Naive thymus-derived CD4-positive, alpha-beta T cell (primary cell): ENCODE measurements at places on chromosomes 1 and 21. TPM values are rescaled to one million over a fixed set of nuclear protein-coding genes. Genes with fewer than 3 reads are reported as not detected.

KIF21B gene
- total RNA-seq: 92.4 and 97.6 TPM in 2 replicates

GRCh38 chr1:67588178-67588855 lies 96.7 kb upstream of the GADD45A start:
- no peaks in the 10 kb centered on the region for H3K27me3 ChIP-seq
- no peak overlapping the region for H3K4me3 ChIP-seq
- no peak for DNase-seq
- H3K4me1 ChIP-seq: no peaks in the 10 kb centered on the region
- H3K36me3 ChIP-seq: no peaks in the 10 kb centered on the region
- no peak overlapping the region for H3K27ac ChIP-seq

DNA sequence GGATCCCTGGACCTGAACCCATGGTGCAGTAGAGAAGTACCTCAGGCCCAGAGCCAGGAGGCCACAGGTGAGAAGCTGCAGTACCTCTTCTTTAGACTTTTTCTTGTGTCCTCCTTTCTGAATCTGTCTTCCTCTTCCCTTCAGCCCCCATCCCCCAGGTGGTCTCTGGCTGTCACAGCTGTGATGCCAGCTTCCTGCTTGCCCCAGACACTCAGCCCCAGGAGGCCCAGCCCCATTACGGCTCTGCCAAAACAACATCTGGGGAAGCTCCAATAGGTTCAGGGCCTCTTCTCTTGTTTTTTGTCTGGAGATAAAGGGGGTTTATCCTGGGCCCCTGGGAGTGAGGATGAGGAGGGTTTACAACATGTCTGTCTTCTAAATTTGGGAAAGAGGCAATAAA lies 9.5 kb upstream of the BTG2 start:
- no peaks in the 10 kb centered on the region for H3K36me3 ChIP-seq
- DNase-seq: no peak
- H3K27ac ChIP-seq: no peak overlapping the region
- H3K4me1 ChIP-seq: peaks cover 8% of the 10 kb centered on the region

GRCh38 chr1:15057834-15058233 lies 95.7 kb upstream of the TMEM51 start:
- no peaks in the 10 kb centered on the region for H3K36me3 ChIP-seq
- no peak overlapping the region for H3K27ac ChIP-seq
- no peaks in the 10 kb centered on the region for H3K27me3 ChIP-seq
- no peaks in the 10 kb centered on the region for H3K4me1 ChIP-seq
- DNase-seq: no peak

MYOG gene
- not detected for total RNA-seq

DNA sequence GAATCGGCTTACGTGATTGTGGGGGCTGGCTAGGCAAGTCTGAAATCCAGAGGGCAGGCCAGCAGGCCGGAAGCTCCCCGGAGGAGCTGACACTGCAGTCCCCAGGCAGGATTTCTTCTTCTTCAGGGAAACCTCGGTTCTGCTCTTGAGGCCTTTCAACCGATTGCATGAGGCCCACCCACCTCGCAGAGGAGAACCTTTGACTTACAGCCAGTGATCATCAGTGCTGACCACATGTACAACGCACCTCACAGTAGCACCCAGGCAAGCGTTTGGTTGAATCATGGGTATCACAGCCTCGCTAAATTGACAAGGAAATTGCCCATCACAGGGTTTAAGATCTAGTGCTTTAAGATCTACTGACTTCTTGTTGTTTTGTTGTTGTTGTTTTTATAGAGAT lies 23.6 kb upstream of the GPR157 start:
- H3K36me3 ChIP-seq: no peaks in the 10 kb centered on the region
- no peak overlapping the region for H3K4me3 ChIP-seq
- H3K4me1 ChIP-seq: no peaks in the 10 kb centered on the region
- DNase-seq: no peak

DNA sequence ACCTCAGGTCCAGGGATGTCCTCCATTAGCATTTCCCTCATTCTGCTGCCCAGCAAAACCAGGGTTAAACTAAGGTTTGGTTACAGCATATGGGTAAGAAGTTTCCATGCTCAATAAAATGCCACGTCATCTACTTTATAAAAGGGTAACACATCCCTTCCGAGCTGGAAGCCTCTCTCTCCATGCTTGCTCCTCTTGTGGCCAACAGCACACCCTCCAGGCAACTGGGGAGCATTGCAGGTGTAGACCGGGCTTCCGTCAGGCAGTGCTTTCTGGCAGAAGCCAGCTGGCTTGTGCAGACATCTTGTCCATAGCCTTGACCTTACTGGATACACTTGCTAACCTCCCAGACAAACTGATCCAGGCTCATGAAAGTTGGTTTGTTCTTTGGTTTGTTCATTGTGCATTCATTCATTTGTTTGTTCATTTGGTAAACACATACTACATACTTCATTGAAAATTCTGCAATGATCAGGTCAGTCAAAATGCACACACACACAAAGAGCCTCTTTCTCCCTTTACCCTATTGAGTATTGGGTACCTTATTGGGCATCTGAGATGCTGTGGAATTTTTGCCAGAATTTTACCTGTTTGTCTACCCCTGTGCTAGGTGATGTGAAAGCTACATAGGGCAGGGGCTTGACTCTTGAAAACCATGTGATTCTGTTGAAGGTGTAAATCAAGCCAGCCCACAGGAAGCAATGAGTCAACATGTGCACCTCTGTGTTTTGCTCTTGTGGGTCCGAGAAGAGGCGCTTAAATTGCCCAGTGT lies 422.8 kb downstream of the CAMTA1 start:
- no peaks in the 10 kb centered on the region for H3K36me3 ChIP-seq
- no peak overlapping the region for H3K27ac ChIP-seq
- no peak overlapping the region for H3K4me3 ChIP-seq
- H3K27me3 ChIP-seq: no peaks in the 10 kb centered on the region
- DNase-seq: no peak

DNA sequence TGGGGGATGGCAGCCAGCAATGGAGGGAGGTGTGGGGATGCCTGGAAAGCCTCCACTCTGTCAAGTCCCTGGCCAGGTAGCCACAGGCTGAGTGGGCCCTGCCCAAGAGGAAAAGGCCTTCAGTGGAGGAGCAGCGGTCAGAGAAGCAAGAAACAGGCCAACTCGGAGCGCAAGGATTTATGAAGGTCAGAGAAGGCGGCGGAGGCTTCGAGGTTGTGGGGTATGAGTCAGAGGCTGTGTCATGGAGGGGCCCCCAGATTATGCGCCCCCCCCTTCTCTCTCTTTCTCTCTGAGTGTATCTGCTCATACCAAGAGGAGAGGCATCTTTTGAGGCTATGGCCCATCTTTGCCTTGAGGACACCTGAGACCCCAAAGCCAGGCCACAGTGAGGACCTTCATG lies 99.5 kb downstream of the CASZ1 start:
- no peaks in the 10 kb centered on the region for H3K36me3 ChIP-seq
- H3K4me1 ChIP-seq: peaks cover 10% of the 10 kb centered on the region
- no peak for DNase-seq
- H3K27me3 ChIP-seq: no peaks in the 10 kb centered on the region
- H3K27ac ChIP-seq: no peak overlapping the region

MAP3K21 gene
- total RNA-seq: 0.91 TPM

DNA sequence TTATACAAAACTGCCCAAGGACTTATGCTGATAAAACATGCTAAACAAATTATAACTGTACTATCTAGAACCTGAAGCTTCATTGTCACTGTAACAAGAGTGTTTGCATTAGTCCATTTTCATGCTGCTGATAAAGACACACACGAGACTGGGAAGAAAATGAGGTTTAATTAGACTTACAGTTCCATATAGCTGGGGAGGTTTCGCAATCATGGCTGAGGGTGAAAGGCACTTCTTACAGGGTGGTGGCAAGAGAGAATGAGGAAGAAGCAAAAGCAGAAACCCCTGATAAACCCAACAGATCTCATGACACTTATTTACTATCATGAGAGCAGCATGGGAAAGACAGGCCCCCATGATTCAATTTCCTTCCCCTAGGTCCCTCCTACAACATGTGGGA lies 100.4 kb downstream of the SPATA6 start:
- H3K36me3 ChIP-seq: no peaks in the 10 kb centered on the region
- H3K4me3 ChIP-seq: no peak overlapping the region
- H3K27ac ChIP-seq: no peak overlapping the region
- H3K27me3 ChIP-seq: no peaks in the 10 kb centered on the region

DNA sequence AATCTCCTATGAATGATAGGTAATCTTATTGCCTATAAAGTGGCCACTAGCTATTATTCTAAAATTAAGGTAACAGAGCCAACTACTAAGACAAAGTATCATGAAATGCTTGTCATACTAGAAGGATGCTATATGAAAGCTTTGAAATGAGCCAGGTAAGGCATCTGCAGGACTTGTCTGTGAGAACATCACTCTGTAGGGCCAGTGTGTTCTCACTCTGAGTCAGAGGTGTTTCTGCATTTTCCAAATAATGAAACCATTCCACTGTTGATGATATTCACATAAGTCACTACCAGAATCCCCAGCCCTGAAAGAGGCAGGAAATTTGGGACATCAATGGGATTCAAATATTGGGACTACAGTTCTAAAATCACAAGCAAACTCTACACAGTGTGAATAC lies 25.8 kb upstream of the GBP5 start:
- H3K4me3 ChIP-seq: no peak overlapping the region
- no peak for DNase-seq
- H3K36me3 ChIP-seq: no peaks in the 10 kb centered on the region
- H3K4me1 ChIP-seq: peaks cover 19% of the 10 kb centered on the region
- no peaks in the 10 kb centered on the region for H3K27me3 ChIP-seq

DNA sequence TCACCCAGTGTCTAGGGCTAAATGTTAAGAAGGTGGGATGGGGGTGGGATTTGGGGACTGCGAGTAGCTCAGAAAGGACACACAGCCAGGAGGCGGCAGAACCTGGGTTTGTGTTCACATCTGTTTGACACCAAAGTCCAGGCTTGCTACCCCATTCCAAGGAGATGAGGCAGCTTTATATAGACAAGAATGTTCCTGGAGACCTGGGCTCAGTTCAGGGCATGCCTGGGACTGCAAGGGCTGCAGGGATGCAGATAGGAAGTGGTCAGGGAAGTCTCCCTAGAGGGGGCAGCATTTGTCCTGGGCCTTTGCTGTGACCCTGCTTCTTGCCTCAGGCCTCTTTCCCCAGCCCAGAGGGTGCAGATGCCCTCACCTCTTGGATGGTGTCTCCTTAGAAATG lies 16.3 kb downstream of the PADI3 start:
- no peaks in the 10 kb centered on the region for H3K36me3 ChIP-seq
- H3K4me1 ChIP-seq: no peaks in the 10 kb centered on the region
- no peak overlapping the region for H3K27ac ChIP-seq
- H3K27me3 ChIP-seq: no peaks in the 10 kb centered on the region
- no peak overlapping the region for H3K4me3 ChIP-seq
- no peak for DNase-seq

DNA sequence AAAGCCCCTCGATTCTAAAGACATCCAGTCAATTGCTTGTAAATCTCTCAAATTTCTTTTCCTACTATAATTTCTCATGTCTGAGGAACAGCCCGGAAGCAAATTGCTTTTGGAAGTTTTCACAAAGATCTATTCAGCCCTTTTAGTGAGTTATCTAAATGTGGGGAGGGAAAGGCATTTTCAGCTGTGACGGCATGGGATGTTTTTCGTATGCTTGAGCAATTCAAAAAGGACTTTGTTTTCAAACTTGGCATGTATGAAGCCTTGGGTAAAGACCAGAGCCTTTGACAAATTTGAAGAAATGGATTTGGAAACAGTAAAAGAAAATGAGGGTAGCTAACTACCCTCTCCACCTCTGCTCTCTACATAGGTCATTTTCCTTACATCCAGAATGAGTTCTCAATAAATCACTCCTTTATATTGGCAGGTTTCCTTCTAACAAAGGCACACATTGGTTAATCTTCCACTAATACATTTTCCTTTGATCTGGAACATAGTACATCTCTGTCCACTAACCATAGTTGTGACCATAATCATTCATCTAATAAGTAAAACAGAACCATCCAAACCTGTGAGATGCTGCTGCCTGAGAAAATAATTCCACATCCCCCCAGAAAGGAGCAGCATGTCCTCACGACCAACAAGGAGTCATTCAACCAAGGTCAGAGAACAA lies 66.1 kb upstream of the ADAM30 start:
- no peaks in the 10 kb centered on the region for H3K27me3 ChIP-seq
- DNase-seq: no peak
- no peaks in the 10 kb centered on the region for H3K4me1 ChIP-seq
- no peak overlapping the region for H3K27ac ChIP-seq
